Stimulated activated CD4-positive, alpha-beta T cell treated with anti-CD3 and anti-CD28 coated beads, Interleukin-1b, Interleukin-23, amount 100 ng/mL, for 1 hour (primary cell): ENCODE measurements at places on chromosomes 3 and 15.
A peak's percentile ranks its signal among the peaks of the same experiment; 100 is the strongest.

DNA sequence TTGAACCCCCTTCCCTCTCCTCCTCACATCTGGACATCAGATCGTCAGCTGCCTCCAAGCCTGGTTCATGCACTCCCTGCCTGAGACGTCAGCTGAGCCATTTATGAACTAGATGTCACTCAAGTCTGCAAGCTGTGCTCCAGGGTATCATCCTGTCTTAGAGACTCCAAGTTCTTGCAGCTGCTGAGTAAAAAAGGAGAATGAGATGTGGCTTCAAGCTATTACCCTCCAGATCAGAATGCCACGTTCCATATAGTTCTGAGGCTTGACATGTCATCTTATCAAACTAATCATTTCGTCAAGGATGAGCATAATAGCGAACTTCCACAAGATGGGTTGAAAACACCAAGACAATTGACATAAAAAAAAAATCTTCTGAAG is 766.3 kb downstream of the TBL1XR1 start:
- DNase-seq, result no peak

- DNase-seq, result no peak
Observed at GRCh38 chr15:69852482-69852881, 245.2 kb downstream of the TLE3 start.

DNA sequence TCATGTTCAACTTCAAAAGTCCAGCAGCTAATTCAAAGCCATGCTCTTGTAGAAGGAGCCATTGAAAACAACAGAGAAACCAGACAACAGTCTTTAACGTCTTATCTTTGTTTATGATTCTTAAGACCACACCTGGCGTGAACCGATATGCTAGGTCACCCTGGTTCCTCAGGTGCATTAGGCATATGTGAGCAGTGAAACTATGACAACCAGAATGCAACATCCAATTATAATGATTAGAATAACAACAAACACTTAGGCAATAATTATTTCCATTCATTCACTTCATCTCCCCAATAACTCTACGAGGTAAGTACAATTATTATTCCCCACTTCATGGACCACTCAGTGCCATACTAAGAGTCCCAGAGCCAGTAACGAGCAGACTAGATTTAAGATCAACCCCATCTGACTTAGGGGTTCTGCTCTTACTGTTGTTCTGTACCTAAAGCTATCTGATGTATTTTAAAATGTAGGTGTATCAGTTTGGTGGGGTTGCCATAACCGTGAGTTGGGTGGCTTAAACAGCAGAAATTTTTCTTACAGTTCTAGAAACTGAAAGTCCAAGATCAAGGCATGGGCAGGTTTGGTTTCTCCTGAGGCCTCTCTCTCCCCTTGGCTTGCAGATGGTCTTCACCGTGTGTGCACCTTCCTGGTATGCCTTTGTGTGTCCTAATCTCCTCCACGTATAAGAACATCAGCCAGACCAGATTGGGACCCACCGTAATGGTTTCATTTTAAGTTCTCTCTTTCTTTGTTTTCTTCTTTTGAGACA is 997.8 kb upstream of the CFAP20DC start:
- DNase-seq, result no peak

DNA sequence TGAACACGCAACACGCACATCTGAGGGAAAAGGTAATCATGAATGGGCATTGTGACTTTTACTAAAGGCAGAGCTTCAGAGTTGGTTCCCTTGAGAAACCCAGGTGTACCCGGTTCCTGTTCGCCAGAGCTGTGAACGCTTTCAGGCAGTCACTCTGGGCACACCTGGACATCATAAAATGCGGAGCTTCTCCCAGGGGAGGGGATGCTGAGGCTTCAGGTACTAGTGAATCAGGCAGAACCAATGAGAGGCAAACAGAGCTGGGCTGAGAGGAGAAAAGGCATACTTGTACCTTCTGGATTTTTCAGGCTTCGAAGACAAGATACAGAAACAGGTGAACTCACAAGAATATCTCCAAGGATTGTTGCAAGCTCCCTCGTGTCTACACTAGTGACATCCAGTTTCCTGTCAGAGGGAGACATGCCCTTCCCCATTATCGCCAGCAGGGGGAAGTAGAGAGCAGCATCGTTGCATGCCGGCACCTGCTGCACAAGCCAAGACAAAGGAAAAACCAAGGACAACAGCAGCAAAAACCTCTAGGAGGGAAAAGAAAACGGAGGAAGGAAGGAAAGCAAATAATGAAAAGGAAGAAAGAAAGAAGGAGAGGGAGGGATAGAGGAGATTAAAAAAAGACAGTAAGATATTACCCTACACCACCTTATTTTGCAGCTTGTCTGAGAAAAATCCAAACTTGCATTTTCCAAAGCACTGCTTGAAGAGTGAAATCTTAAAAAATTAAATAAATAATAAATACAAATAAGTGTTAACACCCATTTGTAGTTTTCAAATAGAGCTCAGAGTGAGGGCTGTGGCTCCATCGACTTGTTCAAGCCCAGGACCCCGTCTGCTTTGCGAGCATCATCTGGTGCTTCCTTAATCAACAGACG is 2.0 kb downstream of the AHSG start:
- peak; percentile 42 for DNase-seq

DNA sequence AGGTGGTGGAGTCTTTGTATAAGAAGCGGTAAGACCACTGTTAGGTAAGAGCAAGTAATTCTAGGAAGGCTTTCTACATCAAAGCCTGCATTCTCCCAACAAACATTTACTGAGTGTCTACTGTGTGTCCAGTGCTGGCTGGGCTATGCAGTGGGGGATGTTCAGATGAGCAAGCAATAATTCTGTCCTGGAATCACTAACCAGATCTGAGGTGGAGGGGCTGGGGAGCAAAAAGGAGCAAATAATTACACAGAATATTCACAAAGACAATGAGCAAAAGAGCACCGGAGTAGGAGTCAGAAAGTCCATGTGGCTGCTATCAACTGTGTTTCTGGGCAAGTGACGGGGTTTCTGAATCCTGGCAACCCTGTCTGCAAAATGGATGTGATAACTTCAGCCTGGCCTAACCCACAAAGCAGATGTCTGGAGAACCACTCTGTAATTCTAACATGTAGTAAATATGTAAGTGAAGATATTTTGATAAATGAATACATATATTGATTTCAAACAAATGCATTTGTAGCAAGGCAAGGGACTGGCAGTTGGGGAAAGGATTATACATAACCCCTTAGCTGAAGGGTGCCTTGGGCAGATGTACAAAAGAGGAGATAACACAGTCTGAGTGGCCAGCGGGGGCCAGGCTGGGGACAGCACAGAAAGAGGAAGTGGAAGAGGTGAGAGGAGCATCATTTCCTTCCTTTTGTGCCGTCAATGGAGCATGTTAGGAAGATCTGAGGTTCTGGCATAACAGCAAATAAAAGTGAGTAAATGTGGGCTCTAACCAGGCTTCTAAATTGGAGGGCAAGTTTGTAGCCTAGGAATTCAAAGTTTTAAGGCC is 28.8 kb downstream of the CYP8B1 start:
- no peak for DNase-seq

DNA sequence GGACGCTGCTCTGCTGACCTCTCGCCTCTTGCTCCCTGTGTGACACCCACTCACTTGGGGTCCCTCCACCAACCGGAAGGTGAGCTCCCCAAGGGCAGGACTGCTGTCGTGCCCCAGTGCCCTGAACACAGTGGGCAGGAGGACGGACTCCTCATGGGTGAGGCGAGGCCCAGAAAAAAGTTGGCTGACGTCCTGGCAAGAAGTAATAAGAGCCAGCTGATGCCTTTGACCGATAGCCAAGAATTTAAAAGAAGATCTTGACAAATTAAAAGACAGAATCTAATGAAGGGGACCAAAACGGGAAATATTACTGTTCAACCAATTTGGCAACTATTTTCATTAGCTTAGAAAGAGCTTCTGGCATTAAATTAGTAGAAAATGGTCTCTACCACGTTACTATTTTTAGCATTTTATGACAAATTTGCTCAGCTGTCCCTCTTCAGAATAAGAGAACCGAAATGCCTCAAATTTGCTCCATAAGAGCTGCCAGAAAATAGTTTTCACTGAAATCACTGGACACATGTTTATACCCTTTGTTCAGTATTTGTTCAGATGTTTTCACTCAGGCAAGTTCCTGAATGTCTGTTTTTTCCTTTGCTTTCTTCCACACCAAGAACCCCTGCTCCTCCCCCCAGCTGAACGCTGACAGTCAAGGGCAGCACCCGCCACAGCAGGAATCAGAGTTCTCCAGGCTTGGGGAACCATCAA is 60.5 kb downstream of the XXYLT1 start:
- DNase-seq, result no peak

DNA sequence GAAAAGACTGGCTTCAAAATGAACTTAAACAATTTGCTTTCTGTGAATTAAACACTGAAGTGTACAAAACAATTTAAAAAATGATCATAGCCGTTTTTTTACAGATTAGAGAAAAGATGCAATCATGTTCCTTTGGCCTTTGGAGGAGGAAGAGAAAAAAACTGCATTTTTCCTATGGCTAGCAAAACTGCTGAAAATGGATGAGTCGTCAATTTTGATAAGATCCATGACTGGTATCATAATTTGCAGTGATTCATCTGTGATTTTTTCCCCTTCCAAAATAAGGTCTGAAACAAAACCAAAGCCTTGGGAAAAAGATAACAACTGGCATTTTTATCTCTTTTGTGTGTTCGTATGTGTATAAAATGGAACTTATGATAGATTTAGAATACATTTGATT is 255.6 kb upstream of the SATB1 start:
- DNase-seq, result no peak

GRCh38 chr3:131597816-131598215 is 95.0 kb upstream of the MRPL3 start:
- DNase-seq, result no peak

GRCh38 chr15:84598993-84599392 is 1.8 kb upstream of the ZSCAN2 start:
- DNase-seq, result no peak

DNA sequence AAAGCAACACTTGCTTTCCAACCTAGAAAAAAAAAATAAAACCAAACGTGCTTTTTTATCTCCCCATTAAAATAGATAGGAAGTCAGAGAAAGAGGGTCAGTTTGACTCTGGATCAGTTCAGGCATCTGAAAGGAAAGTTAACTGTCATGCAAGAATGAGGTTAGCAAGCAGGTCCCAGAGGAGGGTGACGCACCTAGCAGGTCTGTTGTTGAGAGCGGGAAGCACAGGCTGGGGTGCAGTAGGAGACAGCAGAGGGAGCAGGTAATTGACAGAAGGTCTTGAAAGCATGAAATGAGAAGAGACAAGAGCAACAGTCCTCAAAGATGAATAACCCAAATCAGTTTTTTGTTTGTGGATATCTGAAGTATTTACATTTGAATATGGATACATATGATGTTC is 82.5 kb downstream of the ANO10 start:
- no peak for DNase-seq

DNA sequence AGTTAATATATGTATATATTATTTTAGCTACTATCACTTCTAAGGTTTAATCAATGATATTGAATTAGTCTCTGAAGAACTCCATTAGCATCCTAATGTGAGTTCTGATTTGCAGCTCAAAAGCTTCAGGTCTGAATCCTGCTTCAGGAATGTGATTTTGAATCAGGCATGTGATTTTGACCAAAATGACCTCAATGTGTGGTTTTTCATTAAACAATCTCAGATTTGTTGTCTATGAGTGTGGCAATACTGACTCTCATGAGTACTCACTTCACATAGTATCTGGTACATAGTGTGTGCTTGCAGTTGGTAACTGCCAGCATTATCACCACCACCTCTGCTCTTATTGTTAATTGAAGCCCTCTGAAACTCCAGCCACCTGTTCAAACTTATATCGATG is 251.0 kb downstream of the KCNH8 start:
- DNase-seq, result no peak

GRCh38 chr3:194079702-194080172 is 56.2 kb upstream of the HES1 start:
- no peak for DNase-seq

DNA sequence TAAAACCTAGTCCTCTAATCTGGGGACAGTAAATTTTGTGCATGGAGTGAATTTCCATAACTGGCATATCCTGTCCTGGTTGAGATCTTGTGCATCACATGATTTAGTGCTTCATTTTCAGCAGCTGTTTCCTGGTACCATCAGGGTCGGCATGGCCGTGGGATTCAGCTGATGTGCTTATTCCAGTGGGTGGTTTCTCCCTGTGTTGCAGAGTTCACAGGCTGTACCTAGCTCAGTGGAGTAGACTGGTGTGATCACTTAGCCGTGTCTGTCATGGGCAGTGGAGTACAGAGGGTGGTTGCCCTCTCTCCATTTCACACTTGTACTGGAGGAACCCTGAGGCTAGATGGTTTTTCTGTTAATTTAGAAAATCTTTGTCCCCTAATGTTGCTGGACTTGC is 228.5 kb downstream of the PTPRG start:
- DNase-seq, result no peak

GRCh38 chr15:66953523-66954229 is 111.7 kb upstream of the SMAD3 start:
- DNase-seq, result no peak

DNA sequence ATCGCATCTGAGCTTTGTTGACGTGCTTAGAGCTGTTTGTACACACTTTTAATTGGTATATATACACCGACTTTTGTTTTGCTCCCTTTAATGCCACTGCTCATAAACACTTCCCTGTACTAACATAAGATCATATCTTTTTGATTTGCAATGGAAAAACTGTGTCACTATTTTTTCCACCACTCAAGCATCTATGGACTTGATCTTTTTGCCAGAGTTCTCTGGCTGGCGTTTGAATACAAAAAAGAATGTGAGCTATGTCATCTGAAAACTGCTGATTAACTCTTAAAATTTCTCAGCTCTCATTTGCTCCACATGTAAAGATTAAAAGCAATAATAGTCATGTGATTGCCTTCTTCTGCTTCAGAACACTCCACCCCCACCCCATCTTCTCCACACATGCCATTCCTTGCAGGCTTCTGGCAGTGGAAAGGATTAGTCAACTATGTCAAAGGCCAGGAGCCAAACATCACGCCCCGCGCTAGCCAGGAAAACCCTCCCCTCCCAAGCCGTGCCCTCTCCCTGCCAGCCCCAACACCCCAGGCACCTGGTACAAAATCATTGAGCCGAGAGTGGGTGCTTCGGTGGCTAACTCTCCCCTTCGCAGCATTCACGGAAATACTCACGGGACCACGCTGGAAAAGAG is 123.4 kb upstream of the MEF2A start:
- no peak for DNase-seq

GRCh38 chr3:54999159-54999558 is 71.3 kb upstream of the LRTM1 start:
- DNase-seq, result no peak

DNA sequence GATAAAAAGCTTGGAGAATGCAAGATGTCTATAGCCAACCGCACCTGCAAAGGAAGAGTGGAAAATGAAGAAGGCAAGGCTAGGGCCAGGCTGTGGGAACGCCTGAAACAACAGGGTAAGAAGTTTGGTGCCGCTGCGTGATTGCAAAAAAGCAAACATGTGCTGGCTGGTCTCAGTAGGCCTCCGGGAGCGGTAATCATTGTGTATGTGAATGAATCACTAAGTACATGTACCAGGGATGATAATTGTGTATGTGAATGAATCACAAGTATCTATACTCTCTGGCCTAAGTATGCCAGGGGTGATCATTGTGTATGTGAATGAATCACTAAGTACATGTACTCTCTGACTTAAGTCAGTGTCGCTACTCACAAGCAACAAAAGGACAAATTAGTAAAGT is 40.3 kb upstream of the PARL start:
- no peak for DNase-seq
